ENCODE measurements at places on chromosomes 13 and 19. TPM values are rescaled to one million over a fixed set of nuclear protein-coding genes. Genes with fewer than 3 reads are reported as not detected.

KLHL1 gene
- total RNA-seq: not detected

SYNGR4 gene
- total RNA-seq: not detected

FFAR3 gene
- not detected for total RNA-seq

HPN gene
- total RNA-seq: 7.2 TPM

LGI4 gene
- total RNA-seq: 42.5 TPM

RASAL3 gene
- total RNA-seq: 1.7 TPM

MISP3 gene
- total RNA-seq: 12.1 TPM

CYP2S1 gene
- total RNA-seq: 0.59 TPM

LILRB4 gene
- total RNA-seq: 5.2 TPM

SEMA6B gene
- total RNA-seq: 3.9 TPM

ZNF836 gene
- total RNA-seq: 7.6 TPM

FUT6 gene
- not detected for total RNA-seq

TJP3 gene
- total RNA-seq: 1.1 TPM

- DNase-seq: no peak
Measured at GRCh38 chr13:114071410-114071809, 61.0 kb downstream of the RASA3 start.

DNA sequence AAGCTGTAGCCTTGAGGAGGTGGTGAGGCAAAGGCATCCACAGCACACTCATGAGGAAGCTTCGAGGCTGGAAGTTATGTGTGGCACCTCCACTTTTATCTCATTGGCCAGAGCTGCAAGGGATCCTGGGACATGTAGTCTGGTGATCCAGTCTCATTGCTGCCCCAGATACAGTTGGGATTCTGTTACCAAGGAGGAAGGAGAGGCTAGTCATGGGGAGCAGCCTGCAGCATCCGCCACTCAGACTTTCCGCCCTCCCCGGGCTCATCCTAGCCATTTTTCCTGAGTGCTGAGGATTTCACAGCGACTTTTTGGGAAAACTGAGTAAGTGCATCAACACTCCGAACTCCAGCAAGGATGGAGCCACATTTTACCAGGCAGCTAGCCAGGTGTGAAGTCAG is 74.4 kb downstream of the DPF1 start:
- no peak for DNase-seq

GRCh38 chr13:44107357-44108121 is 227.8 kb downstream of the LACC1 start:
- DNase-seq: no peak

DNA sequence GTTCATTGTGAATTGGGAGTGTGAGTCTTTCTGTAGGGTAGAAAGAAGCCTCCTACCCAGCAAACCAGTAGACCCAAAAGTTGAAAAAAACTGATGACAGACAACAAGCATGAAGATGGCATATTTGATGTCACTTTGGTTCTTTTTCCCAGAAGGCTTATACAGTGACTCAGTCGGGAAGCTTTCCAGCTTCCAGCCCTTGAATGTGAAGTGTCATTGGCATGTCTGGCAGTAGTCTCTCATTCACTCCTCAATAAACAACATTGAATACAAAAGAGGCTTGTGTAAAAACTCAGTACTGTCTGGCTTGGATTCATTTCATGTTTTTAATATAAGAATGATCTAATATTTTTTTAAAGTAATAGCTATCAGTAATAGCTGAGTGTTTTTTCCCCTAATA is 68.7 kb downstream of the IPO5 start:
- DNase-seq: no peak

DNA sequence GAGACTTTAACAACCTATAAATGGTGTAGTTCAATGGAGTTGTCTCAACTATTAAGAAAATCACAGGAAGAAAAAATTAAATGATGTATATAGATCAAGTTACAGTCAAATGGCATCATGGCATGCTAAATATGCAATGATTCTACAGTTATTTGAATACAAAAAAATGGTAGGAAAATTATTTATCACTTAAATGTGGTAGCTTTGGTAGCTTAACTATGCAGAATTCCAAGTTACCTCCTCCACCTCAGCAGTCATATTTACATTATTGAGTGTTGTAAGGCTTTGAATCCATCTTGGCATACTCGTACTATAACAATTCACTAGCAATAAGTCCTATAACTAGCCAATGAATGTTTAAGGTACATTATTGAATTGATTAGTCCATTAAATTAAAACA is 36.8 kb downstream of the CAB39L start:
- no peak for DNase-seq

DNA sequence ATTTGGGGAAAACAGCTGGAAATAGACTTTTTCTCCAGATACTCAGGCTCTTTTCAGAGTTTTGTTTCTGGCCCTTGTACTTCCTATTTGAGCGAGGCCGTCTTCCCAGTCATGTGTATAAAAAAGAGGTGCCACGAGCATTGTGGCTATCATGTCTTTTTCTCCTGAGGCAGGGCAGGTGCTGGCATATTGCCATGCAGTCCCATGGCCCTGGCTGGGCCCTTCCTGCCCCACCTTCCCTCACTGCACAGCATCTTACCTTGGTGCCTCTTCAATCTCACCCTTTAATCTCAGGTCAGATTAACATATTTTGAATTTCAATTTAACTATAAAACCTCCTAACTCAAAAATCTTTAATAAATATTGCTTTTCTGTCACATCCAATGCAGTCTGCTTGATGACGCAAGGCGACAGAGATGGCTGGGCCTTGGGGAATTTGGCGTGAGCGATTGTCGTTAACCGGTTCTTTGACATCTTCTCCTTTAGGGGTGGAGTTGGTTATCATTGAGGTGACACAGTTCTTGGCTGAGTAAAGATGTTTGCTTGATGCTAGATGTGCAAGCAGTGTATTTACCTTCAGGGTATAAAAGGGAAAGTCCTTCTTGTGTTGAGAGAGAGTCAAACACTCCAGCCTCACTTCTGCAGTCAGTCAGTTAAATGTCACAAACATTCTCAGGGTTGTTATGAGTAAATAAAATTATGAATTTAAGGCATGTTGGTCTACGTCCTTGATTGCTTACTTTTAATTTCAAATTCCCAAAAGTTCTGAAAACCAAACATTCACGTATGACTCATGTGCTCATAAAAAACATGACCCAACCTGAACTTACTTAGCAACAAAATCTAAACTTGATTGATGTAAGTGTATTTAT is 289.9 kb downstream of the MYO16 start:
- DNase-seq: no peak

DNA sequence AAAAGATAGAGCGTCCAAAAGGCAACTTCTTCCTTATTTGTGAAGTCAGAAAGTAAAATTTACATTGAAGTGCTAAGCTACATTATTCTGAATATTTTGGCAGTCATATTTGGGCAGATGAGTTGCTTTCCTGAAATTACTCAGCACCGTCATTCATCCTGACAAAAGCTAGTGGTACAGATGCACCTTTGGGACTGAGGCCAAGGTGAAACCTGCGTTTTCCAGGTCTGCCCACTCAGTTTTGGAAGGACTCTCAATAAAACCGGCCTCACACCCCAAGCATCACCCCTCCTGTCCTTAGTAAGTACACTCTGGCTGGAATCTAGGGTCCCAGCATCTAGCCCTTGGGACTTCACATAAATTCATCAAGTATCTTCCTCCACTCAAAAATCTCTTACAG is 187.5 kb downstream of the TM9SF2 start:
- DNase-seq: no peak

DNA sequence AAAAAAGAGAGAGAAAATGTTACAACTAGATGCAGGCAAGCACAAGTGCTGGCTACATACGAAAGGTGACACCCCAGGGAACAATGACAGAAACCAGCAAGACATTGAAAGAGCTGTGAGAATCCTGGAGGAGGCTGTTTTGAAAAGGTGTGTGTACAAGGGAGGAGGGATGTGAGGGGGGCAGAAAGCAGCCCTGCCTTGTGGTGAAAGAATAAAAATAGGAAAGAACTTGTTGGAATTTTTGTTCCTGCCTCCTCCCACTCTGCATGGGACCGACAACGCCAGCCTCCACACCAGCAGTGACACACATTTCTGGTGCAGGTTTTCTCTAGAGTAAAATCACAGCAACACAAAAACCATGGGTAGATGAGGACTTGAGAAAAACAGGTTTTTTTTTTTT is 1258.6 kb downstream of the PCDH9 start:
- no peak for DNase-seq

GRCh38 chr13:112854321-112854720 is 114.7 kb upstream of the MCF2L start:
- DNase-seq: no peak

DNA sequence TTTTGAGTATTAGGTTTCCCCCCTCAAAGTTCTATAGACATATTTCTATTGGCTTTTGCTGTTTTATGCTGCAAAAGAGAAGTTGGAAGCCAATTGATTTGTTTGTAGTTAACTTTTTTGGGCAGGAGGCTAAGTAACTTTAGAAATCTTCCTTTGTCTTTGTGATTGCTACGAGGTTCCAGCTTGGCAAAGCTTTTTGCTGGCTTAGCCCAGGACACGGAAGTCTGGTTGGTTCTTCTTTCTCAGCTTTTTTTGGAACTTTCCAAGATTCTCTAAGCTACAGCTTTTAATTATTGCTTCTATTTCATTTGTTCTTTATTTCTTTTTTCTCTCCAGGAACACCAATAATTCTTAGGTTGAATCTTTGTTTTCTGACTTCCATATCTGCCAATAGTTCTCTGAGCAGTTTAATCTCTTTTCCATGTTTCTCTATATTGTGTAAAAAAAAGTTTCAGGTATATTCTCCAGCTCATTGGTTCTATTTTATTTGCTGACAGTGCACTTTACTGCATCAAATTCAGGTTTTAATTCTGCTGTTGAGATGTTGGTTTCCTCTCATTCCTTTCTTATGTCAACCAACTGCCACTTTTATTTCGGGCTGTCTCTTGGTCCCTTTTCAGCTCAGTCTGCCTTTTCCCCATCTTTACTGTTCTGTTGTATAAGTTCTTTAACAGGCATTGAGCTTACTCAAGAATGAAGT is 27.8 kb downstream of the MBNL2 start:
- DNase-seq: no peak

GRCh38 chr19:40762754-40763470 is 11.9 kb downstream of the SNRPA start:
- no peak for DNase-seq

GRCh38 chr13:107612376-107612775 is 603.0 kb downstream of the LIG4 start:
- DNase-seq: no peak

DNA sequence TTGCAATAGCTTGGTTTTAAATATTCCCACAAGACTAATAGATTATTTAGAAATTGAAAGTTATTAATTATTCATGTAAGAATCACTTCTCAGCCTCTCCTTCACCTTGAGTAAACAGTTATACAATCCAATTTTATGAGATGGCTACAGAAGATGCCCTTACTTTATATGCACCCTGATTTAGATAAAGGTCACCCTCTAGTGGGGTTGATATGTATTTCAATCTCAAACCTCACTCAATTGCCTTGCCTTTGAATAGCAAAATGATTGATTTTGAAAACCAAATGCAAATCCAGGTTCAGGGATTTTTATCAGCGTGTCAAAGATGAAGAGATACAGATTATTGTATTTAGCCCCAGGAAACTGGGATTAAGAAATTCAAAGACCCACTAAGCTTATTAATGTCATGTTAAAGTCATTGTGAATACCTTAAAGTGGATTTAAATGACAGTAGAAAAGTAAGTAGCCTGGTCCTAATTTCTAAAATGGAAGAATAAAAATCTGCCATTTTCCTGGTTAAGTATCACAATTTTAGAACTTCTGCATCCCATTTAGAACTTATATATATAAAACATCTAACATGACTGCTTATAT is 305.1 kb downstream of the ITGBL1 start:
- no peak for DNase-seq

DNA sequence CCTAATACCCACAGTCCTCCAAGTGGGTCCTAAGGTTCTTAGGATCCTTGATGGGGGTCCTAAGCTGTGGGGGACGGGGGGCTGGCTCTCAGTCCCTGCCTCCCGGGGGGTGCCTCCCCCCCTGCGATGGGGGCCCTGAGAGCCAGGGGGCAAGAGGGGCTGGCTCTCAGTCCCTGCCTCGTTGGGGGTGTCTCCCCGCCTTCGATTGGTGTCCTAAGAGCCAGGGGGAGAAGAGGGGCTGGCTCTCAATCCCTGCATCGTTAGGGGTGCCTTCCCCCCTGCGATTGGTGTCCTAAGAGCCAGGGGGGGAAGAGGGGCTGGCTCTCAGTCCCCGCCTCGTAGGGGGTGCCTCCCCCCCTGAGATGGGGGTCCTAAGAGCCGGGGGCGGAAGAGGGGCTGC is 37.0 kb downstream of the SLC25A30 start:
- DNase-seq: no peak

- DNase-seq: no peak
Measured at GRCh38 chr13:67204764-67205163, 25.4 kb downstream of the PCDH9 start.

DNA sequence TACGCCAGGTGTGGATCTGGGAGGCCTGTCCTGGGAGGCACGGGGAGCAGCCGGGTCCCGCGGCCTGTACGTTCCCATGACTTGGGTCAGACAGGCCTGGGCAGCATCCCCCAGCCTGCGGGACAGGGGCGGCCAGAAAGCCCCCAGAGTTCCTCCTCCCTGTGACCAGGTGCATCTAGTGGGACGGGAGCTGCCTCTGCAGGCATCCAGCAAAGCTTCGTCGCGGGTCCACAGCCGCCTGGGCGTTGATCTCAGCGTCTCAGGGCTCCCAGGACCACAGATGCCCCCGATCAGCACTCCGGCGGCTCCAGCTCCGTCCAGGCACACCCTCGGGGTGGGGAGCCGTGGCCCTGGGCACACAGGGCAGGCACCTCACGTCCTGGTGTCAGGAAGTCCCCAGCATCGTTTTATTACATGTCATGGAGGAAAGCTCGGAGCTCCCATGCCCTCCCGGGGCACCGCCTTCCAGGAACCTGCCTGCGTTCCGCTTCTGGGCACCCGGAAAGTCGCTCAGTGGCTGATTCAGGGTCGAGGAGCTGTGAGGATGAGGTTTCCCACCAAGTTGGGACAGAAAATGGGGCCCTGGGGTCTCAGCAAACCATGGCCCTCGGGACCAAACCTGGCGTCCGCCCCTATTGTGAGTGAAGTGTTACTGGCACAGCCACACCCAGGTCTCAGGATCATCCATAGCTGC is 1.5 kb upstream of the GZMM start:
- DNase-seq: no peak

GRCh38 chr13:44758630-44759383 is 182.7 kb upstream of the TSC22D1 start:
- no peak for DNase-seq

DNA sequence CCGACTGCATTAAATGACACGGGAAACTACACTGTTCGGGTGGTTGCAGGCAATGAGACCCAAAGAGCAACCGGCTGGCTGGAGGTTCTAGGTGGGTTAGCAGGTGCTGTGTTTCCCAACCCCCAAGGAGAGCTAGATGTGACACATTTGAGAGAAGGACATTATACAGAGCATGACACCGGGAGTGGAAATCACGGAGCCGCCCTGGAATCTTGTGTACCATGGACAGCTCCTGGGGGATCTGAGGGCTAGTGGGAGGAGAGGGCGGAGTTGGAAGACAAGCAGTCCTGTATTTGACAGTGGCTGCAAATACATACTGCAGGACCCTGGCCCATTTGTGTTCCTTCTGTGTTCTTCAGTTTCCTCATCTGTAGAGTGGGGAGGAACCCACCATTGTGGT is 2.3 kb downstream of the CEACAM18 start:
- no peak for DNase-seq

- DNase-seq: no peak
Measured at GRCh38 chr13:105278943-105279381, 1256.5 kb downstream of the EFNB2 start.

All from right atrium auricular region (tissue), 2 donors.